Heart left ventricle (tissue), 16 donors: ENCODE measurements at places on chromosomes 1 and 21. TPM values are rescaled to one million over a fixed set of nuclear protein-coding genes. Genes with fewer than 3 reads are reported as not detected.
A peak's percentile ranks its signal among the peaks of the same experiment; 100 is the strongest.

GRCh38 chr1:229121845-229122436 lies 149.0 kb upstream of the RAB4A start:
- DNase-seq: no peak

Gene PERM1
- 53.3 TPM for polyA plus RNA-seq

Gene NUP210L
- polyA plus RNA-seq: not detected

Gene GPR37L1
- polyA plus RNA-seq: 0.04 TPM

DNA sequence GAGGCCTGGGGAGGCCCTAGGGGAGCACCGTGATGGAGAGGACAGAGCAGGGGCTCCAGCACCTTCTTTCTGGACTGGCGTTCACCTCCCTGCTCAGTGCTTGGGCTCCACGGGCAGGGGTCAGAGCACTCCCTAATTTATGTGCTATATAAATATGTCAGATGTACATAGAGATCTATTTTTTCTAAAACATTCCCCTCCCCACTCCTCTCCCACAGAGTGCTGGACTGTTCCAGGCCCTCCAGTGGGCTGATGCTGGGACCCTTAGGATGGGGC lies 5.2 kb downstream of the ELF3 start:
- no peak for DNase-seq

GRCh38 chr1:227895828-227896685 lies 51.7 kb downstream of the WNT9A start:
- DNase-seq: no peak

Gene SH2D1B
- 0.11 TPM for polyA plus RNA-seq

DNA sequence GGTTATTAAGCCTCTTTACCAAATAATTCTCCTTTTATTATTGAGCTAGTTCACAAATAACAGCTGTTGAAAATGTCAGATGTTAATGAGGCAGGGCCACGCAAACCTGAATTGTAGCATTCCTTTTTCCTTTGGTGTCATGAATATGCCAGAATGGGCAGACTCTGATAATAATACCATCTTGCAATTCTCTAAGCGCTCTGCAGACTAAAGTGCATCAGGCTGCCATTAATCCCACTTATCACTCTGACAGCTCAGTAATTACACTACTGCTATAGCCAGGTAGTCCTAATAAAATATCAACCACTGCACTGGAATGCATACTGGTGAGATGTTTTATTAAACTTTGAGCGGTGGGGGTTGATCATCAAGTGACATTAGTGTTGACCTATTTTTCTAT lies 177.7 kb downstream of the DPYD start:
- DNase-seq: no peak

Gene DAB1
- polyA plus RNA-seq: 2.2 TPM

Gene HES2
- polyA plus RNA-seq: 0.12 TPM

DNA sequence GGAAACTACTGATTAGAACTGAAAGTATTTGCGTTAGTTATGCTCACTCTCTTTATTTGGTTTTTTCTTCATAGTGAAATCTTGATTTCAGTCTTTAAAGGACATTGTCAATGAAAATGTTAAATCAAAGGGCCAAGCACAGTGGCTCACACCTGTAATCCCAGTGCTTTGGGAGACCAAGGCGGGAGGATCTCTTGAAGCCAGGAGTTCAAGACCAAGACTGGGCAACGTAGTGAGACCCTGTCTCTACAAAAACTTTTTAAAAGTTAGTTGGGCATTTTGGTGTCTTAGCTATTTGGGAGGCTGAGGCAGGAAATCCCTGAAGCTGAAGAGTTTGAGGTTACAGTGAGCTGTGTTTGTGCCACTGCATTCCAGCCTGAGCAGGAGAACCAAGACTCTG lies 13.6 kb downstream of the RLF start:
- DNase-seq: no peak

- DNase-seq: no peak
These were observed 42.6 kb downstream of the F13B start for GRCh38 chr1:197024460-197024859.

Gene CELA3B
- 0.24 TPM for polyA plus RNA-seq

DNA sequence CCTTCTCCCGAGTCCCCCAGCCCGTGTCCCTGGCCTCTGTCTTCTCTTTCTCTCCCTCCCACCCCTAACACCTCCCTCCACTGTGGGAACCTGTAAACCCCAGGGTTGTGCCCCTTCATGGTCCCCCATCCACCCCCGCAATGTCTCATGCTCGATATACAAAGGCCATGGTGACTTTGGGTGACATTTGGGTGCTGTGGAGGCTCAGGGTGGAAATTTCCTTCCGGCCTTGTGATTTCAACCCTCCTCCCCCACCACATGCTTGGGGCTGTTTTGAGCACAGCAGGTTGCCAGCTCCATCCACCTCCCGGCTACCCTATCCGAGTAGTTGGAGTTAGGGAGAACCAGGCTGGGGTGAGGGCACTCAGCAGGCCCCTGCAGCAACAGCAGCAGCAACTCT lies 25.7 kb upstream of the VPS13D start:
- DNase-seq: no peak

DNA sequence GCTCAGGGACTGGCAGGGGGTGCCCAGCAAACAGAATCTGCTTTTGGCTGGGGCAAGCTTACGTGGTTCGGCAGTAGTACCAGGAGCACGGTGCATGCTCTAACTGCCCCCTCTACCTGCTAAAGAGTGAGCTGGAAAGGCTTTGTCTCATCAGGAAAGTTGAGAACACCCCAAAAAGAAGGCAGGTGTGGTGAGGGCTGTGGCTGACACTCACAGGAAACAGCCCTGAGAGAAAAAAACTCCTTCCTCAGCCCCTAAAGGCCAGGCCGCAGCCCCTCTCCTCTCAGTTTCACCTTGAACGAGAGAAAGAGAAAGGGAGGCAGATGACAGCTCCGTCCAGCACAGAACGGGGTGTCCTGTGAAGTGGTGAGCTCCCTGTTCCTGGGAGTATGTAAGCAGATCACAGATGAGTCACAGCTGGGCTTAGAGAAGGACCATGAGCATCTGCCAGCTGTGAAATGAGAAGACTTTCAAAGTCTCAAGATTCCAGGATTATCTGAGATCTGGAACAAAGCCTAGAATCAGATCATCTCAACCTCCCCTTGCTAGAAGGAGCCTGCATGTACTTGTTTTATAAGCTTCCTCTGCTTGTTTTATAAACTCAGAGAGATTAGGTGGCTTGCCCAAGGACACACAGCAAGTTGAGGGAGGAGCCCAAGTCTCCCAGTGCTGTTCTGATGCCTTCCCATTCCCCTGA lies 13.4 kb downstream of the LAPTM5 start:
- DNase-seq: no peak

GRCh38 chr21:35586305-35586704 lies 474.0 kb downstream of the SETD4 start:
- no peak for DNase-seq

GRCh38 chr1:107895403-107896191 lies 69.4 kb downstream of the VAV3 start:
- DNase-seq: no peak

GRCh38 chr1:60859111-60859510 lies 223.2 kb upstream of the NFIA start:
- DNase-seq: no peak

GRCh38 chr1:171397851-171398469 lies 84.0 kb downstream of the FMO4 start:
- no peak for DNase-seq

GRCh38 chr1:225999912-226000337 lies 782 bp upstream of the SDE2 start:
- DNase-seq: no peak

- DNase-seq: no peak
These were observed 79.6 kb downstream of the PSMG1 start for GRCh38 chr21:39103689-39104088.

Gene RAB42
- polyA plus RNA-seq: 0.50 TPM

DNA sequence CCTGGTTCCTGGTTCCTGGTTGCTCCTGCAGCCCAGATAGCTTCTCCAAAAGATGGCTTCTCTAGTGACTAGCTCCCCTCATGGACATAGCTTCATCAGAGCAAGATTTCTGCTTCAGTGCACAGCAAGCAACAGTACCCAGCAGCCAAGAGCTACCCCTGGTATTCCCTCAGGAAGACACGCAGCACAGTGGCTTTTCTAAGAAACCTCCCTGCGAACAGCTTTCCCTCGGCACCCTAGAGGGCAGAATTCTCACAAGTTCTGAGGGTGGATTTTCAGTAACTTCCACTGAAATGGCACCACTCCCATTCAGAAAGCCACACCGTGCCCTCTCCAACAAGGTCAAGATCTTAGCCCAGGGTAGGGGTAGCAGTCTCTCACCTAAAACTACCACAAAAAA lies 128.2 kb downstream of the EIF4G3 start:
- DNase-seq: no peak

DNA sequence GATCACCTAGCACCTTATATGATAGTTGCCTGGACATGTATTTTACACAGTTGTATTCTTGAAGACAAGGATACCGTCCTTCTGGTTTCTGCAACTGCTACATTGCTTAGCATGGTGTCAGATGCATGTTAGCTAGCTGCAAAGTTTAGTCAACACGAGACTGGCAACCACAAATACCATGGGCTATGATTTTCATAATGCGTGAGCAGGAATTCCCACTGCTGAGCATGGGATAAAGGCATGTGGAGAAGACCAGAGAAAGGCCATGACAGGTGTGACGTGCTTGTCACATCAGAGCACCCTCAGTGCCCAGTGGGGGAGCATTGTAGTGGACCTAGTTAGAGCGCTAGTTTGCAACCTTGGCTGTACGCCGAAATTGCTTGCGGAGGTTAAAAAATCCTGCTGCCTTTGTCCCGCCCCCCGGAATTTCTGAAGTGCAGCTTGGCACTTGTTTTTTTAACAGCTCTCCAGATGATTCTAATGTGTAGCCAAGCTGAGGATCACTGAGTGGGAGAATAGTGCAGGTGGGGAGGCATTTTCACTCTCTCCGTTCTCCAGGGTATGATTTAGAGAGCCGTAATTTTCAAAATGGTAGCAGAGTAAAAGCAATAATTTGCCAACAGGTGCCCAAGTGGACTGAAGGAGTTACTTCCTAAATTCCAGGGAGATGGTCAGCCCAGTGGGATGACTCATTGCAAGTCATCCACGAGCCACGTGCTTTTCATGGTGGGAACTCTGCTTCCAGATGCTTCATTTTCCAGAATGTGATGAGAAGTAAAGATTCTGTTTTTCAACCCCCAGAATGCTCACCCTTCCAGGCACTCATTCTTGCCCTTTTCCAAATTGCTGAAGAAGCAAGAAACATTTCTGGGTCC lies 81.0 kb downstream of the CNIH3 start:
- no peak for DNase-seq

Gene HAO2
- polyA plus RNA-seq: not detected

DNA sequence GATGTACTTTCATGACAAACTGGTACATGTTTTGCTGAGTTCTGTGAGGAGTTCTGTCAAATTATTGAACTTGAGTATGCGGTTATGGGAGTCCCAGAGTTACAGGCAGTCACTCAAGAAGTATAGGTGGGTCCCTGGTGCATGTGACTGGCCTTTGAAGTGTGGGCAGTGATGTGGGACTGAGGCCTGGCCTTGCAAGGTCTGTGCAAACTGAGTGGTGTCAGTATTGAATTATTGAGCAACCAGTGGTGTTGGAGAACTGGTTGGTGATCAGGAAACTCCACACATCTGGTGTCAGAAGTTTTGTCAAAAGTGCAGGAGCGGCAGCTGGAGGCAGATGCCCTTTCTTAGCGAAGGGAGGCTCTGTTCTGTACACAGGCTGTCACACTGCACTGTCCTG lies 5.2 kb downstream of the ZNF678 start:
- DNase-seq: no peak

DNA sequence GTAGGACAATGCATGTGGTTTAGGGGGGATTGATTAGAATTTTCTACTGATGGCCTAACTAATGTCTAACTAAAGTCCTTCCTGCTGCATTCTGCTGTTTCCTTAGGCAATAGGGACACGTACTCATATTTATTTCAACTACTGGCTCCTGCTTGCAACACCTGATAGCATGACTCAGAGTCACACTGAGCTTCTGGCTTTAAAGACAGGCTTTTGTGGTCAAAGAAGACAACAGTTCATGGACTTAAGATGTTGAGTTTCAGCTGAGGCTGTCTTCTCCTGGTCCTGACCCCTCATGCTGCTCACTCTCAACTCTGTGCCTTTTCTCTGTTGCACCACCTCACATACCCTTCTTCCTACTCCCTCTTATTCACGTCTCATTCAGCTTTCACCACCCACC lies 29.1 kb upstream of the TRABD2B start:
- no peak for DNase-seq

GRCh38 chr1:185376288-185376687 lies 59.2 kb upstream of the IVNS1ABP start:
- no peak for DNase-seq

- no peak for DNase-seq
These were observed 50.5 kb downstream of the PDE9A start for GRCh38 chr21:42703965-42704364.

- no peak for DNase-seq
These were observed 2.6 kb upstream of the LDLRAP1 start for GRCh38 chr1:25540750-25541342.

Gene KCNQ4
- 1.3 TPM for polyA plus RNA-seq

DNA sequence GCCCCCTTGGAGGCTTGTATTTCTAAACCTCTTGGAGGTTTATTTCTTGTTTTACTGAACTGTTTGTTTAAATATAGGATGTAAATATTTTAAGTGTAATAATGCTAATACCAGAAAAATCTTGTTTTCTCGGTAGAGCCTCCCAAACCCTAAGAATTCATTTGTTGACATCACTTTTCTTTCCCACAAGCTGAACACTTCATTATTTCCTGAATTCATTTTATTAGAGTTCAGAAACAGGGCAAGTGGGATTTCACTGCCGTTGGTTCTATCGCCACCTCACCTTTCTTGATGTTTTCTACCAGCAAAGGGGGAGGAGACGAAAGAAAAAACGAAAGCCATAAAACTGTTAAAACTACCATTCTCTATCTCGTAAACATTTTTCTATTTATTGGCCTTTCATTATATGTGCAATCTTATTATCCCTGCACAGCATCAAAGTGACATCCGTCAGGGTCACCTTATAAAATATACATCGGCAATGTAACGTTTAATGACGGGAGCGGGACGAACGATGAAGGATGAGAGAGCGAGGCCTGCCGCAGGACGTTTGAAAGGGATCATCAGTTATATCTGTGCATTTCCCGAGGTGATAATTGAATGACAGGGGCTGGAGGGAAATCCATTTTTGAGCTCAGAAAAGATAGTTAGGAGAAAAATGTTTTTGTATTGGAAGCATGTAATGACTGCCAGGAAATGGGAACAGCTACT lies 59.5 kb downstream of the SLC45A1 start:
- DNase-seq: no peak

DNA sequence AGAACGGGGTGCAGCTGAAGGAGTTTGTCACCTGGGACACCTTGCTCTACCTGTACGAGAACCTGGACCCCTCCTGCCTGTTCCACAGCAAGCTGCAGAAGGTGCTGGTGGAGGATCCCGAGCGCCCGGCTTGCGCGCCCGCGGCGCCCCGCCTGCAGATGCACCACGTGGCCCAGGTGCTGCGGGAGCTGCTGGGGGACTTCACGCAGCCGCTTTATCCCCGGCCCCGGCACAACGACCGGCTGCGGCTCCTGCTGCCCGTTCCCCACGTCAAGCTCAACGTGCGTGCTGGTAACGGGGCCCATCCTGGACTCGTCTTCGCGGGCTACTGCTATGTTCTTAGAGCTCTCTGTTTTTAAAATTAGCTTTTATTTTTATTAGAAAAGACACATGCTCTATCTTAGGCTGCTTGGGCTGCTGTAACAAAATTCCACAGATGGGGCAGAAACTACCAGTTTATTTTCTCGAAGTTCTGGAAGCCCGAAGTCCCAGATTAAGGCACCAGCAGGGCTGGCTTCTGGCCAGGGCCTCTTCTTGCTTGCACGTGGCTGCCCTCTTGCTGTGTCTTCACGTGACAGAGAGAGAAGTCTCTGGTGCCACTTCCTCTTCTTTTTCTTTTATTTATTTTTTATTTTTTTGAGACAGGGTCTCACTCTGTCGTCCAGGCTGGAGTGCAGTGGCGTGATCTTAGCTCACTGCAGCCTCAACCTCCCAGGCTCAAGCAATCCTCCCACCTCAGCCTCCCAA lies 38.1 kb downstream of the TRPM2 start:
- DNase-seq: peak; percentile 88
